Hematopoietic multipotent progenitor cell treated with erythropoietin and hydrocortisone succinate and interleukin-3 and kit ligand, for 8 days (in vitro differentiated cells): ENCODE measurements at places on chromosomes 3 and 15.

GRCh38 chr3:97993526-97993925, 21.3 kb upstream of the RIOX2 start:
- no peak for DNase-seq

- no peak for DNase-seq
Observed at GRCh38 chr15:22955544-22956119, 24.5 kb downstream of the CYFIP1 start.

- DNase-seq: no peak
Observed at GRCh38 chr3:58804914-58805313, 138.3 kb upstream of the FAM3D start.

DNA sequence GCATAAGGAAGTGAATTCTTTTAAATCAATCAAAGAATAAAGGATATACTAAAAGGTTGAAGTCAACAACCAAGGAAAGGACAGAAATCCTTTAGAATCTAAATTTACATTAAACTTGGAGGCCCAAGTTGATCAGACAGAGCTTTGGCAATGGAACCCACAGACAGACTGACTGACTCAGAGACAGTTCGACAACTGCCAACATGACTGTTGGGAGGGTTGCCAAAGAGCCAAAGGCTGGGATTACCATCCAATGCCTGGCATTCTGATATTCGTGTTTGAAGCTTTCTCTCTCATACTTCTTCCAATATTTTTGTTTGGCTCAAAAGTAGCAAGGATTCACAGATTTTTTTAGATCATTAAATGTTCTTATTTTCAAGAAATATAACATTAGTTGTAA, 406.1 kb downstream of the PLCL2 start:
- no peak for DNase-seq

- peak; percentile 39 for DNase-seq
Observed at GRCh38 chr15:91853511-91853947, at the start of gene SLCO3A1. Gene SLCO3A1 (plus strand): TSS chr15:91853708.

- DNase-seq: peak; percentile 7
Observed at GRCh38 chr3:63193647-63194046, 84.5 kb upstream of the SYNPR start.

DNA sequence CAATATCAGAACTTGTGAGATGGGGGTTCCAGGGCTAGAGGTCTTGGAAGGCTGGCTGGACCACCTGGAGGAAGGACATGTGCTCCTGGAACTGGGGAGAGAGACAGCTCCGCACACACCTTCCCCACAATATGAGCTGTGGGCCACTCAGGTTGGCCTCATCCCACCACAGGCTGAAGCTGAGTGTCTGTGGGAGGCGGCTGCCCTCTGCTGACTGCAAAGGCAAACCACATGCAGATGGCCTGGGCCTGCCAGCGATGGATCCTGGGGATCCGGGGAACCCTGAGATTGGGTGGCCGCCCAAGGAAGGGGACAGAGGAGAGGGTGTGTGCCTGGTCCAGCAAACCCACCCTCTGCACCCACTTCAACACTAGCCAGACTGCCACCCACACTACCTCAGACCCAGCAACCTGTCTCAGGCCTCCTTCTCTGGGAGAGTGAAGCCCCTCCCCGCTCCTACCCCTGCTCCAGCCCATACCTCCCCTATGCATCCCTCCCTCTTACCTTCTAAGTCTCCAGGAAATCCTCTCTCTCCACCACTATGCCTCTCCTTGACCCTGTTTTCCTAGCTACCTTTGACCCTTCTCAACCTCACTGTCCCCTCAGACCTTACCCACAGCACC, 44.8 kb downstream of the CYP11A1 start:
- DNase-seq: peak; percentile 54
